ENCODE measurements at places on chromosomes 3 and 15. TPM values are rescaled to one million over a fixed set of nuclear protein-coding genes. Genes with fewer than 3 reads are reported as not detected.

The PRTG gene
- 2.9 TPM for total RNA-seq

The XCR1 gene
- not detected for total RNA-seq

The FRMD5 gene
- total RNA-seq, result 2.4 TPM

The MINAR1 gene
- total RNA-seq, result 1.0 TPM

The IL5RA gene
- not detected for total RNA-seq

The ESYT3 gene
- 10.9 TPM for total RNA-seq

The CALML4 gene
- 7.4 TPM for total RNA-seq

The SAXO2 gene
- total RNA-seq, result 1.1 TPM

The GRAMD1C gene
- 1.0 TPM for total RNA-seq

GRCh38 chr3:160618363-160618762 lies 53.0 kb upstream of the KPNA4 start:
- DNase-seq, result no peak

DNA sequence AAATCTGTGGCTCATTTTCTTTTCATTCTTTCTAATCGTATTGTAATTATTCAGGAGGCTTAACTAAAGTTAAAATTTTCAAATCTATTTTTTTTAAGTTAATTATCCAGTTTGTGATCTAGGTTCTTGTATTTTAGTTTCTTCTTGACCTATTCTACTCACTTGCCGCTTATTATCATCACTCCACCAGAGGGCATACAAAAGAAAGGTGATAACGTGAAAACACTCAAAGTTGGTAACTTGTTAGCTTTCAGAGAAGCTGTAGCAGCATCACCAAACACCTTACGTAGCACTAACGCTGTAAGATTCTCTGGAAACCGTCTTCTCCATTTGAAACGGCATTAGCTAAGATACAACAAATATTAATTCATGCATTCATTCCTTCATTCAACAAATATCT lies 4.8 kb downstream of the GNB4 start:
- DNase-seq, result no peak

GRCh38 chr3:100106531-100107141 lies 7.7 kb downstream of the FILIP1L start:
- DNase-seq, result no peak

- no peak for DNase-seq
Observed at GRCh38 chr3:61239871-61240270, 11.4 kb downstream of the FHIT start.

DNA sequence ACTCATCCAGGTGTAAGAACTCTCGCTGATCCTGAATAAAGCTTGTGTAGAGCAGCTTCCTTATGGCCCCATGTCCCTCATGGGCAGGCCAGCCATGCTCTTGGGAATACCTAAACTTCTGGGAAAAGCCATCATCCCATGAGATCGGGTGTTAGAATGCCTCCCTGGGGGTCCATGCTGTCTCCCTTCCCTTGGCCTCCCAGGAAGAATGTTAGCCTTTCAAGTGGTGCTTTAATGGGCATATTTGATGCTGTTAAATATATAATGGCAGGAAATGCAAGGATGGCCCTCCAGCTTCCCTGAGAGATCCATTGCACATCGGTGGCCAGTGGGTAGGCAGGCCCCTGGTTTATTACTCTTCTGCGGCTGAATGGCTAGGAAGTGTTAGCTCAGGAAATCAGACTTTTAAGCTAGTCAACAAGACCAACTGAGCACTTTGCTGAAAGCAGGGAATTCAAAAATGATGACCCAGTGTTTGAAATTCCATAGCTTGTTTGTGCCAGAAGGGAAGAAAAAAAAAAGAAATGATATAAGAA lies 60.5 kb upstream of the LRTM1 start:
- no peak for DNase-seq

DNA sequence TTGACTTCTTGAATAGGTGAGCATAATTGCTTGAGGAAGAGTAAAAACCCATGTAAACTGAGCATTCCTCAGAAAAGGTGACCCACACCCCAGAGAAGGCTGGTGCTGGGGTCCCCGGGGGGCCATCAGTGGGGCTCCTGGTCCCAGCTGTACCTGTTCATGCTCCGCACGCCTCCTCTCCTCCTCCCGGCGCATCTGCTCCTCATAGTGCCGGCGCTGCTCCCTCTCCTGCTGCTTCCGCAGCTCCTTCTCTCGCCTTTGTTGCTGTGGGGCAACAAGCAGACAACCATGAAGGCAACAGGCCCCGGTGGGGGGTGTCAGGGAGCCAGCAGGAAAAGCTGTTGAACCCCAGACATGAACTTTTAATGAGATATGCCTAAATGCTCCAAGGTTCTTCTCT lies 113.7 kb upstream of the SLC2A2 start:
- DNase-seq, result no peak

- no peak for DNase-seq
Observed at GRCh38 chr3:152860736-152861135, 25.8 kb downstream of the P2RY1 start.

DNA sequence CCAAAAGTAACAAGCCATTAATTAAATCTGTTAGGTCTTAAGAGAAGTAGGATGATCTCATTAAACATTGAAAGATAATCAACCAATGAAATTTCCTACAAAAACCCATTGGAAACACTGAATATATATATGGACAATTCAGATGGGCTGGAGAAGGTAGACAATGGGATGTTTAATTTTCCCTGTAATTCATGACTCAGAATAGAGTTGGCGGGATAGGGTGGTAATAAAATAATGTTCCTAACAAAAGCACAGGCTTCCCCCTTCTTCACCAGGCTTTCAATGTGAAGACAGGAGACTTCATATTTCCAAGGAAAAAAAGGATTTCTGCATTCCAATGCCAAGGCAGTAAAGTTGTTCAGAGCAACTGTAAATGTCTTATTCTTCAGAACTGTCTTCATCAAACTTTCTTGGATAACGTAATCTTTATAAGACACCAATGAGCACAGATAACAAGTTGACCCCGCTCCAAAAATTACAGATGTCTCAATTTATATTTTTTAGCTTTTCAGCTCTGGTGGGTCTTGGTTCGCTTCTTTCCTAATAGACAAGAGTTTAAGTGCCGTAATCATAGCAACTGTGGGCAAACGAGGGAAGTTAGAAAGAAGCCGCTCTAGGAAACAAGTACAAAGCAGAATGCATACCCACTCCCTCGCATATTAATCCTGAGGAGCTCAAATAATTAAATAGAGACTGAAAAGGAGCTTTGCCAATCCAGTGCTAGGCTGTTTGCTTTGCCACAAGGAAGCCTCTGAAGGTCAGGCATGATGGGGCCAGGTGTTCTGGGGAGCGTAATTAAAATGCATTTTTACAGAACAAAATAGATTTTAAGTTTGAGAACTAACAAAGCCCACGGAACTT lies 377.0 kb downstream of the FOXP1 start:
- DNase-seq, result no peak

GRCh38 chr3:62007036-62007435 lies 366.3 kb downstream of the FEZF2 start:
- DNase-seq, result no peak

DNA sequence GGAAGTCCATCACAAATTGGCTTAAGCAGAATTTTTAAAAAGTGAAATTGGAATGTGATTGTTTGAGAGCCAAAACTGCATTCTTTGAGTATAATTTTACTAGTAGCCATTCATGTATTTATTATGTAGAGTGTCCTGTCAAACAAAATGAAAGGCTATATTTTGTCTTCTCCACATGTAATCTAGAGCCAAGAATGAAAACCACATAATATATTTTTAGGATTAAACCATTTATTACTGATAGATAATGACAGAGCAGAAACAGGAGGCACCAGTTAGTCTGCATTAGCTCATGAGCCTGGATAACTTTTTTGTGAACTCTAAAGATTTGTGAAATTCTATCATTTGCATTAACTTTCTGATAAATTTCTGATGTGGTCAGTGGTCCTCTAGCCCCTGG lies 130.2 kb downstream of the FILIP1L start:
- no peak for DNase-seq

GRCh38 chr3:55452886-55453285 lies 34.2 kb downstream of the WNT5A start:
- DNase-seq, result no peak

- DNase-seq, result no peak
Observed at GRCh38 chr3:79162653-79163052, 605.1 kb downstream of the ROBO1 start.

DNA sequence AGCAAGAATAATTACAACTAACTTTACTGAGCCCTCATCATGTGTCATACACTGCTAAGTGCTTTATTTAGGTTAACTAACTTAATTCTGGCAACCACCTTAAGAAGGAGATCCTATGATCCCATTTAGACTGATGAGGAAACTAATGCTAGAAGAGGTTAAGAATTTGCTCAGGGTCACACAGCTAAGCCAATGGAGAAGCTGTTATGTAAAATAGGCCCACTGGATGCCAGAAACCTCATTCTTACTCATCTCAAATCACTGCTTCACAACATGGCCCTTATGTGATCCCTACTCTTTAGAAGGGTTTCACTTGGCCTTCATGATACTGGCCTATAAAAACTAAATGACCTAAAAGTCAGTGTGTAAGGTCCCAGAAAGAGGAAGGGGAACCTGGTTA lies 41.2 kb downstream of the IMPG2 start:
- no peak for DNase-seq

DNA sequence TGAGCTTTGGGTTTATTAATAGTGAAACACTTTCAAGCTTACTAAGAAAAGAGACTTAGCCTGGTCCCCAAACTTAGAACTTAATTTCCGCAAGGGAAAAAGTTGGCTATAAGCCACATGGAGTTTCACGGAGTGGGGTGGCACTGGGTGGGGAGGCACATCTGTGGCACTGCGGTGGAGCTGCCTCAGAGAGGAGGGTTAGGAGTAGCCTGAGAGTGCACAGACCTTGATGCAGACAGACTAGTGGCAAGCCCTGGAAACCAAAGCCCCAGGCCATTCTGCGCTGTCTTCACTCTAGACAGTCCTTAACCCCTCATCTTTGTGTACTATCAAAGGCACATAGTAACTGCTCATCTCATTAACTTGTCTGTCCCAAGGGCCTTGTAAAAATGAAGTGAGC lies 22.0 kb downstream of the CXCR6 start:
- DNase-seq, result no peak

DNA sequence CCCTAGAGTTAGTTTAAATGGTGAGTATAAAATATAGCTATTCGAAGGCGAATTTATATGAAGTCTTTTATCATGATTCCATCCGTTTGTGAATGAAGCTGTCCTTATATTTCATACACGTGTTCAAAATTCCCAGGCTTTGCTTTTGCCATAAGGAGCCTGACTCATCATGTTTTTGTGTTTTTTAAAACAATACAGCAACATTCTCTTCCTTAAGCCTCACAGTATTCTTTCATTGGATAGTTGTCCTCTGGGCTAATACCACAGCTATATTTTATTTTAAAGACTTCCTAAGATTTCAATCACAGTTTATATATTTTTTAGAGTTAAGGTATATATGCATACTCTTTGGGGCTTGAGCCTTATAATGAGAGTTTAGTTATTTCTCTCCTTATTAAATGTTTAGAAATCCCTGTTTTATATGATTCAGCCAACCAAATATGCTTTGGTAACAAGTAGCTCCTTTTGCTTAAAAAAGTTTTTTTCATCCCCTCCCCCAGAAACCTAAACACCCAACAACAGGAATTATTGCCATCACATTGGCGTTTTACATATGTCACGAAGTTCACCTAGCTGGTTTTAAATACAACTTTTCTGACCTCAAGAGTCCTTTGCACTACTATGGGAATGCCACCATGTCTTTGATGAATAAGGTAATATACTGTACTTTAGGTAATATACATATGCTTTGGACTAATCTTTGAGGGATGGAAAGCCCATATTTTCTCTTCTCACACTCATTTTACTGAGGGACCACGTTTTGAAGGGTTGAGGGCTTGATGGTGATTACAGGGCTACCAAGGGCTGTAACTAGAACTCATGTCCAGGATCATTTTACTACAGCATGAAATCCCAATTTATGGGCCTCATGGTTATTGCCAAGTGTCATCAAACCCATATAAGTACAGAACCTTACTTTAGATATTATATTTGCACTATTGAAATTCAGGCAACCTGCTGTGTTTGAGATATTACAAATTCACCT lies 28.5 kb downstream of the ST3GAL6 start:
- no peak for DNase-seq

- no peak for DNase-seq
Observed at GRCh38 chr3:20822251-20822650, 636.2 kb upstream of the SGO1 start.

- no peak for DNase-seq
Observed at GRCh38 chr3:59115364-59116232, 65.8 kb upstream of the CFAP20DC start.

- DNase-seq, result peak; percentile 53
Observed at GRCh38 chr3:194487289-194488054, 670 bp upstream of the ATP13A3 start.

DNA sequence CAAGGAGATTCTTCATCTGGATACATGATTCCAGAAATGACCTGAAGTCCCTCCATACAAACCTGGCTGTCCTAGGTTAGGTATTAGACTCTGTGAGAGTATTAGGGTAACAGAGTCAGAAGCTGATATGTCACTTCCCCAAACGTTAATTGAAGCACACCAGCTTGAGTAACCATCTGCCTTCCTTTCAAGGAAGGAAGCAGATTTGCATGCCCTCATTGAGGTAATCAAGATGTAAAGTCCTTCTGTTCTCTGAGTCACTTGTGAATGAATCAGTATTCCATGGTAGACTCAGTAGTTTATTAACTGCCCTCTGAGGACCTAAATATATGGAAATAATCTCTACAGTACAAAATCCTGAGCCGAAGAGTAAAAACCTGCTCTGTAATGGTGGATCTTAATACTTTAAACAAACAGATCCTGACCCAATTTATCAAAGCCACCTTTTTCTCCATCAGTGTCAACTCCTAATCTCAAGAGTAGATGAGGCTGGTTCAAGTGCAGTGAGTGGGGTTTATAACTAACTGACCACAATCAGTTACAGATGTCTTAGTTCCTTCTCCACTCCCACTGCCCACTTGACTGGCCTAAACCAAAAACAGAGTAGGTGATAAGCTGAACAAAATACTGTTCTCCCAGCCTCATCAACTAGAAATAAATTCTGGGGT lies 246.2 kb upstream of the CHRM5 start:
- no peak for DNase-seq

DNA sequence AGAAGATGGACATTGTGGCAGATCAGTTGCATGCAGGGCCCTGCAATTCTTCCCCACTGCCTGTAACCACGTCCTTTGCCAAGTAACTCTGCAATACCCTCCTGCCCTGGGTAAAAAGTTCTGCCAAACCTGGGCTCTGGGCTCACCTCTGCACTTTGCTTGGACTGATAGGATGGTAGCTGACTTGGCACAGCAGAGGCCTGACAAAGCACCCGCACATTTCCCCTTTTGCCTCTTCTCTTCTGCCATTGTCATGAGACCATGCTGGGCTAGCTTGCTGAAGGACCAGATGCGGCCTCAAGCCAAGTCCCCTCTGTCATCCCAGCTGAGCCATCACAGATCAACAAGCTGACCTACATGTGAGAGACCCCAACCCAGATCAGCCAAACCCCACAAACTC lies 122.4 kb downstream of the SMAD6 start:
- DNase-seq, result no peak

GRCh38 chr15:71808311-71809020 lies 1.9 kb upstream of the NR2E3 start:
- peak; percentile 37 for DNase-seq

DNA sequence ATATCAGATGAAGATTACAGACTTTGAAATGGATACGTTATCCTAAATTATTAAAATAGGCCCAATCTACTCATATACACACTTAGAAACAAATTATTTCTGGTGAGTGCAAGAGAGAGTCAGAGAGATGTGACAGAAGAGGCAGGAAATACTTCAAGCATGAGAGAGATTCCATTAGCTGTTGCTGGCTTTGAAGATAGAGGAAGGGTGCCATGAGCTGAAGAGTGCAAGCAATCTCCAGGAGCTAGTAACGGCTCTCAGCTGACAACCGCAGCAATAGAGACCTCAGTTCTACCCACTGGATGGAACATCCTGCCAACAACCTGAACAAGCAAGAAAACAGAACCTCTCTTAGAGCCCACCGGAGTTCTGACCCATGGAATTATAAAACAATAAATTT lies 270.7 kb upstream of the SLITRK3 start:
- no peak for DNase-seq
